M059J (cell line): ENCODE measurements at places on chromosomes 2 and 18. TPM values are rescaled to one million over a fixed set of nuclear protein-coding genes. Genes with fewer than 3 reads are reported as not detected.

DNA sequence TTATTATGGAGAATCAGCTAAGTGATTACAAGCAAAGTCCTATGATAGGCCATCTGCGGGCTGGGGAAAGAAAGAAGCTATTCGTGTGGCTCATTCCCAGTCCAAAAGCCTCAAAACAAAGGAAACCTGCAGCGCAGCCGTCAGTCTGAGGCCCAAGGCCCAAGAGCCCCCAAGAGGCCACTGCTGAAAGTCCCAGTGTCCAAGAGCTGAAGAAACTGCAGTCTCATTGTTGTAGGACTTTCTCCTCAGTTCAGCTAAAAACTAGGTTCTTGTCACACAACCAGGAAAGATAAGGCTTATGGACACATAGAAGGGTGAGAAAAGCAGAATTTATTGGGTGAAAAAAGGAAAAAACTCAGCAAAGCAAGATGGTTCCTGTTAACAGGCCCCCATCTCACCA is 143.2 kb downstream of the RHBDD1 start:
- no peak for DNase-seq

- DNase-seq = no peak
Measured at GRCh38 chr2:223901311-223901710, 43.8 kb downstream of the WDFY1 start.

- no peak for DNase-seq
Measured at GRCh38 chr2:181334158-181334826, 122.9 kb upstream of the ITGA4 start.

DNA sequence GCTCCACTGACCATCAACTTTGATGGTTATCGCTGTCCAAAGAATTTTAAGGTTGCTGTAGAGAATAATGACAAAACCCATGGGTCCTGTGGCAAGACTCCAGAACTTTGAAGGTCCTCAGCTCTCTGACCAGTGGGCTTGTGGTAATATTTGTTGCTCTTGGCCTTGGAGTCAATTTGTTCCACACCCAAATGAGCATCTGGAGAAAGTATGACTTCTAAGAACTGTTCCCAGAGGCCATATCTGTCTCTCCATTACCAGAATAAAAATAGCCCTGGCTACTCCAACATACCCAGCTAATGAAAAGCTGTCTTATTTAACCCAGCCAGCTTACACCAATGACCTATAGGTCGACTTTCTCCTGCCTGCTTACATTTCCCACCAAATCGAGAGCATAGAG is 466.4 kb downstream of the MEIS1 start:
- peak; percentile 66 for DNase-seq

- DNase-seq = peak; percentile 26
Measured at GRCh38 chr2:188345831-188346458, 54.3 kb downstream of the GULP1 start.

DNA sequence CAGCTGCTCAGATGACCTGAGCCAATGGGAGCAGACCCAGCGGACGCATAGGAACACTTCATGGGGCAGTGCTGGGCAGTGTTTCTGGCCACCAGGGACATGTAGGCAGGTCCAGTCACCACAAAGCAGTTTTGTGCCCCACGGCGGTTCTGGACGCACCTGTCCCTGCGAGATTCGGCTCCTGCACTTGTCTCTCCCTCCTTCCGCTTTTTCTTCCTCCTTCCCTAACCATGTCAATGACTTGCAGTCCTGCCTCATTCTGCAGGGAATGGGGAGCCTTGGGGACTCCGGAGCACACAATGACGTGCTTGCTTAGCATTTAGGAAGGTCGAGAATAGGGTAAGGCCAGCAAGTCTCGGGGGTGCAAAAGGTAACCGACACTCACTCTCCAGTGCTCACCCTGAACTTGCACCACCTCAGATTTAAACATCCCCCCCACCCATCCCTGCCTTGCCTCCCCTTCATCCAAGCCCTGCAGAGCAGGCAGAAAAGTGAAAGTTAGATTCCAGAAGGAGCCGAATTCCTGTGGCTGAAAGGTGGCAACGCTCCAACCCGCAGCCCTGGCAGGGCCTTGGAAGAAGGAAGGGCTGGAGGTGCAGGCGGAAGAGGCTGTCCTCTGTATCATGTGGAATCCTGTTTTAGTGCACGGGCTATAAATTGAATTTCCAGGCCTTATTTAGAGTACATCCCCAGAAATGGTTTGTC is 40.5 kb upstream of the ATG16L1 start:
- DNase-seq = peak; percentile 89

DNA sequence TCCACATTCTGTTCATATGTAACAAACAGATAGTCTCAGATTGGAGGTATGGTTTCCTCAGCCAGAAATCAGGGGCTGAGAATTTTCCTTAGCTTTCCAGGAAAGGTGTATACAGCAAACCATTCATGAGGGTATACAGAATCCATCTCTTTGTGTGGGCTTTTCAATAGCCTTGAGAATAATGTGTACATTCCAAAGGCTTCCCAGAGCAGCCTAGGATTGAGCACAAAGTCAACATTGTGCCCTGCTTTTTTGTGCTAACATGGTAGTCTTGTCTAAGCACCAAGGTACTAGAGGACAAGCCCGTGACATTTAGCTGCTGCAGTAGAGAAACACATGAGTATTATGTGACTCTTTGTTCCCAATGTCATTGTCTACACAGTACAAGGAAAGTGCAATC is 322.1 kb upstream of the TANK start:
- no peak for DNase-seq

DNA sequence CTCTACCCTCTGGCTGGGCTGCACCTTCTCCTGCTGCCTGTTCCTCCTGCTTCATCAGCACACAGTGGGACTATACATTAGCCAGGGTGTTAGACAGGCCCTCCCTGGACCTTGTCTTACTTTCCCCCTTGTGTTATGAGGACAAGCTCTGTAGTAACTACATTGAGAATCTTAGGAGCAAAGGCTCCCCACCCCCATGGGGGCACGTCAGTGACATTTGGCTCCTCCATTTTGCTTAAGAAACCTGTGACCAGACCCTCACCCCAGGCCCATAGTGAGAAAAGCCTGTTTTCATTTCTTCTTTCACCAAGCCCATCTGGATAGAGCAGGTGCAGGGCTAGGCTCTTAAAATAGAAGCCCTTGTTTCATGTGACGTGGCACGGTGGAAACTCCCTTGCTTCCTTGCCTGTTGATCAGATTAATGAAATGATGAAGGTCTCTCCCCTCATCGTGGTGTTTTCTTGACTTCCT is 146.7 kb downstream of the RPIA start:
- no peak for DNase-seq

GRCh38 chr2:216653931-216654365 is 20.7 kb downstream of the IGFBP2 start:
- no peak for DNase-seq

- DNase-seq = no peak
Measured at GRCh38 chr2:222228054-222228453, 70.7 kb downstream of the PAX3 start.

GRCh38 chr18:23845988-23846630 is 156.9 kb downstream of the LAMA3 start:
- no peak for DNase-seq

- peak; percentile 46 for DNase-seq
Measured at GRCh38 chr18:45958730-45959129, 8.4 kb downstream of the EPG5 start.

DNA sequence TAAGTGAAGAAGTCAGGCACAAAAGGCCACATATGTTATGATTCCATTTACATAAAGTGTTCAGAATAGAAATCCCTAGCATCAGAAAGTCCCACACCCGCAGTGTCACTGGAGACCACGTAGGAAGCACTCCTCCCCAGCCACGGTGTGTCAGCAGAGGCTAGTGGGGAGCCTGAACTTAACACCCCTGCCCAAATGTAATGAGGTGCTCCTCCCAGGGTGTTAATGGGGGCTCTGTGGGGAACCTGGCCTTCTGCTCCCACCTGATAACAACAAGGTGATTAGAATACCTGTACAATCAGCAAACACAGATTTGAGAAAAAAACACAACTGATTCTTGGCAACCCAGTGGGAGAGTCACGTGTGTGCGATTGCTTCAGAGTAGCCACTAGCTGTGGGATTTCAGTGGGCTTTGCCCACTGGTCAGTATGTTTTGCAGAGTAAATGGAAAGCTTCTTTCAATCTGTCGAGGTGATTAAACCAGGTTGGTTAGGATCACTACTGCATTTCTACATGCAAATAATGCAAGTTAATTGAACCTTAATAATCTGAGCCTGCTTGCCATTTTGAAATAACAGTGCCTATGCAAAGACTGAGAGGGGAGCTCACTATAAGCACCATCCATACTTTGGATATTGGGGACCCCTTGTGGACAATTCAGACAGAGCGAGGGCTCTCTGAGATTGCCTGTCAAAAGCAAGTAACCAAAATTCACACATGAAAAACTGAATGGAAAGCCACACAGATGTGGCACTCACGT is 20.6 kb upstream of the ATRAID start:
- peak; percentile 60 for DNase-seq

DNA sequence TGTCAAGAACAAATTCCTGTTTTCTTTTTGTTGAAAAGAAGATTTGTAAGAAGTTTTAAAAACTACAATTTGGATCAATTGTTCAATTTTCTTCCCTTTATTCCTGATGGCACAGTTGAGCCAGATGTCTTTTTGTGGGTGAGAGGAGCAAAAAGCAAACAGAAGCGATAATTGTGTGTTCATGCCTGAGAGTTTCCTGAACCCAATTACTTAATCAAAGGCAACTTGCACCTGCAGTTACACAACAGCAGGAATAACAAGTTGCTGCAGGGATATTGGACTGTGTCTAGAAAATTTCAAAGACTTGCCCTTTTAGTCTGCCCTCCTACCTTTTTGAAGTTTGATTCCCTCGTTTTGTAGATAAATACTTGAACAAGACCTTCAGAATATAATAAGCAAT is 383.6 kb downstream of the DSEL start:
- no peak for DNase-seq

DNA sequence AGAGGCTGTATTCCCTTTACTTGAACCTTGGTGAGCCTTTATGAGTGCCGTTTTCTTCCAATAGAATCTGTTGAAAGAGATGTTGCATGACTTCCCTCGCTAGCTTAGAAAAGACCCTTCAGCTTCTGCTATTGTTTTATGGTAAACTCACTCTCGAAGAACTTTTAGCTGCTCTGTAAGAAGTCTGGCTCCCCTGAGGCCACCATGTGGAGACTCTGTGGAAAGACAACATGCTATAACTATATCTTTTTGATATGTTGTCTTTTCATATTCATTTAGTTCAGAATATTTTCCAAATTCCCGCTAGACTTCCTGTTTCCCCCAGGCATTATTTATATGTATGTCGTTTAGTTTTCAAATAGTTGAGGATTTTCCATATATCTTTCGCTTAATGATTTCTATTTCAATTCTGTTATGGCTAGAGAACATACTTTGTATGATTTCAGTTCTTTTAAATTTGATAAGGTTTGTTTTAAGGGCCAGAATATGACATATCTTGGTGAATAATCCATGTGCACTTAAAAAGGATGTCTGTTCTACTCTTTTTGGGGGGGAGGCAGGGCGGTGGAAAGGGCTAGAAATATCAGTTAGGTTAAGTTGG is 64.1 kb downstream of the PTPN4 start:
- peak; percentile 35 for DNase-seq

DNA sequence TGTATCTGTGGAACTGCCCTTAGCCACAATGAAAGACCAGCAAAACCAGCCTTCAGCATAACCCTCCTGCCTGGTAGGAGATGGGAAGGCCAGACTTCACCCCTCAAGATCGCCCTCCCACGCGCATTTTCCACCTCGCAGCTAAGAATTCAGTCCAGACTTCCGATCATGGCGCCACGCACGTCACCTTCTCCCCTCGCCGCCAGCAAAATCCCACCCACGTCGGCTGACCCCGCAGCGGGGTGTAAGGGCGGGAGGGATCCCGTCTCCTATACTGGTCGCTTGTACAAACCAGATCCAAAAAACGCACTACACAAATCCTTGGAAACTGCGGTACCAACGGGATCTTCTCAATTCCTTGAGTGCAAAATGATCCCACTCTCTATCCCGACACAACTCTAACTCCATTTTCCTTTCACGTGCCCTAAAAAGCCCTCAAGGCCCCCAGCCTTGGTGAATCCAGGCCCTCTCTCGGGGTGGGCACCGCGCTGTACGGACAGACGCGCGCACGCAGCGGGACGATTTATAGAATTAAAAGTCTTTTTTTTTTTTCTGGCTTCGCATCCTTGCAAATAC is 1.0 kb upstream of the BMPR2 start:
- peak; percentile 65 for DNase-seq

GRCh38 chr2:216830346-216830745 is 29.5 kb downstream of the TNP1 start:
- DNase-seq = peak; percentile 24

DNA sequence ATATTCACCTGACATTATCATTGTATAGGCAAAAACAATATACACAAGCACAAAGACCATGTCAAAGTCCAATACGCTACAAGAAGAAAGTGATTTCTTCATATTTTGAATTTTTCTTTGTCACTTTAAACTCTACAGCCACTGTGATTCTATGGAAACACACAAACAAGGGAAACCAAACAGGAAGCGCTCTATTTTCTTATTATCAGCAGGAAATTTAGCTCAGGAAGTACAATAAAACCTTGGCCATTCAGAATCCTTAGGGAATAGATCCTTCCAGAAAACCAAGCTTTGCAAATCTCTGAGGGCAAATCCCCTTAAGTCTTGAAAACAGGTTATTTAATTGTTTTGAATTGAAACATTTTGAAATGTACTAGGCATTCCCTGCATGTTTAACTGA is 336.2 kb downstream of the EPHA4 start:
- no peak for DNase-seq

GRCh38 chr2:230665263-230665691 is 47.4 kb upstream of the CAB39 start:
- no peak for DNase-seq

DNA sequence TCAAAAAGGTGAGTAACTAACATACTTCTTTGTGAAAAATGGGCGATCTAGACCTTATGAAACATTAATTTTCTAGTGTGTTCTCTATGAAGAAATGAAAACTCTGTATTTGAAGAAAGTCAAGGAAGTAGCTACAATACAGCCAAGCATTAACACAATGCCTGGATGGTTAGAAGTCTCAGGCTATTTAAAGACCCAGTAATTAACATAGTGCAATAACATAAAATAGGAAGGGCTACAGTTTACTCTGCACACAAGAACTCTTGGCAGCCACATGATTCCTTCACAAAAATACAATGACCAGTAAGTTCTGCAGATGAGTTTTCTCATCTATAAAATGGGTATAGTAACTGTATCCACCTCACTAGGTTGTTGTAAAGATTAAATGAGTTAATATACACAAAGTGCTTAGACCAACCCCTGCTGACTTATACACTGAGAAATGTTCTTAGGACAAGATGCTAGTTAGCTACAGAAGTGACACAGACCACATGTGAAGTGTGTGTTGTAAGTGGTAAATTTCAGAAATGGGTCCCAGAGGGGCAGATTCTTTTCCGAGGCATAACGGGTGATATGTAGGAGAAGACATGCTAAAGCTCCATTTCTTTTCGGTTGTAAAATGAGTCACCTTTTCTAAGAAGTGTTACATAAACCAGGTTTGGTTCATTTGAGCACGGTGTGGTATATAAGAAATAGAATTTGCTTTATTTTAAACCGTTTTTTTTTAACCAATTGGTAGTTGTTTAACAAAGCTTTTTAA is 61.8 kb downstream of the CXCR4 start:
- no peak for DNase-seq

Gene SP140L
- total RNA-seq = 7.6 and 11.2 TPM in 2 replicates

Gene CHST9
- not detected in 2 replicates for total RNA-seq

Gene REEP1
- total RNA-seq = 2.5 and 3.4 TPM in 2 replicates

Gene DCDC2C
- total RNA-seq = not detected in 2 replicates
